CD4-positive, alpha-beta T cell treated with Interleukin-12 subunit alpha and Interleukin-12 subunit beta, for 1 hour (primary cell): ENCODE measurements at places on chromosomes 11 and 22.
A peak's percentile ranks its signal among the peaks of the same experiment; 100 is the strongest.

GRCh38 chr11:126821827-126822226 lies 178.7 kb downstream of the KIRREL3 start:
- no peak for DNase-seq

DNA sequence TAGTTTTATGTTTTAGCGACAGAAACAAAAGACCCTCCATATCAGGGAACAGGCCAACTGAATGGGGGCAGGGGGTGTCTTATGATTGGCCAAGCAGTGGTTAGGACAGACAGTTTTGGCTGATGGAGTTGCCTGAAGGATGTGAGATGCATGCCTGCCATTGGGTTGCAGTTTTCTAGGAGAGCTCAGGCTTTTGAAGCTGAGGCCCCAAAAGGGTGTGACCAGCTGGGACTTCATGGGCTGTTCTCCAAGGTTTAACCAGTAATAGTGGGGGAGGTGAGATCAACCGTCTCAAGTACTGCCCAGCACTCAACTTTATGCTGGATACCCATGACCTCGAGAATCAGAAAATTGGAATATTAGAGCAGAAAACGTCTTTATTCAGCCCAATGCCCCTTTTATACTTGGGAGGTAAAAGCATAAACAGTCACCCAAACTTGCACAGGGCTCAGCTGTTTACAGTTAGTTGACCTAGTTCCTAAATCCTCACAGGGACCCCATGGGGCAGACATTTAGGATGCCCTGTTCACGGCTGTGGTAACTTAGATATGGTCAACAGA lies 13.5 kb downstream of the DTX4 start:
- DNase-seq = no peak

GRCh38 chr11:38476808-38477575 lies 1879.0 kb upstream of the RAG2 start:
- no peak for DNase-seq

DNA sequence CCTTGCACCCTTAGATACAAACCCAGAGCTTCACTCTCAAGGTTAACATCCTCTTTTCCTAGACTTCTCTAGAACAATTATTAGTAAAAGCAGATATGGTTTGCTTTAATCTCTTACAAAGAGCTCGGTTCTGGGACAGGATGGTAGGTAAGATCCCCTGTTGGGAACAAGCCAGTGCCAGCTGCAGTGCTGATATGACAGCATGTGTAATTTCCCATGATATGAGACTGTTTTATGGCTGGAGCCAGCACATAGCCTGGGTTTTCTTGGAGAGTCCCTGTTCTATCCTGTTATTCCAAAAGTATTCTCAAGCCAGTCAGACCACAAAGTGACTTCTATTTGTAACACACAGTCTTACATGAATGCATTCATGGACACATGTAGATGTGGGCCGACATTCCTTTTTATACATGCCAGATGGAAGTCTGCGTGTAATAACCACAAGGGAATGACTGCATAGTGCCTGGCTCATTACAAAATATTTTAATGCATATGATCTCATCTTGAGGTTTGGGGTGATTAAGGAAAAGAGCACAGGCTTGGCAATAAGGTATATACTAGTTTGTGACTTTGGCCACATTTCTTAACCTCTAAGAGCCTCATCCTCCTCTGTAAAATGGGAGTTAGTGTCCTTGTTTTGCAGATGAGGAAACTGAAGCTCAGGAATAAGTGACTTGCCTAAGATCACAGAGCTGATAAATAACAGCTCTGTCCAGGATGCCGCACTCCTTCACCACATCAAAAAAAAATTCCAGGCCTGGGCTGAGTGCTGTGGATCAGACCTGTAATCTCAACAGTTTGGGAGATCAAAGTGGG lies 21.8 kb downstream of the CLMP start:
- no peak for DNase-seq

DNA sequence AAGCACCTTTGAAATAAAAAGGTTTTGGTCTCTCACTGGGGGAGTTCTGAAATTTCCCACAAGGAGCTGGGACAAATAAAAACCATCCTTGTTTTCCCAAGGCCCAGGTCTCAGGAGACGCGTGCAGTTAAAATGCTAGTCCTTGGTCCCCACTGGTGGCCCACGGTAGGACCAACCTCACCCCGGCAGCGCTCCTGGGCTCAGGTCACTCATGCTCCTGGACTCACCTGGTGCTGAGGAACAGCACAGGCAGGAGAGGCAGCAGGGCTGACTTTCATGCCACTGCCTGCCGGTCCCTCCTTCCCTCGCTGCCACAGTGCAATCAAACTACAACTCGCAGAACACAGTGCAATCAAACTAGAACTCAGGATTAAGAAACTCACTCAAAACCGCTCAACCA lies 356.8 kb upstream of the CCDC179 start:
- DNase-seq = no peak

- DNase-seq = no peak
Measured at GRCh38 chr11:125954945-125955640, 9.2 kb downstream of the VSIG10L2 start.

DNA sequence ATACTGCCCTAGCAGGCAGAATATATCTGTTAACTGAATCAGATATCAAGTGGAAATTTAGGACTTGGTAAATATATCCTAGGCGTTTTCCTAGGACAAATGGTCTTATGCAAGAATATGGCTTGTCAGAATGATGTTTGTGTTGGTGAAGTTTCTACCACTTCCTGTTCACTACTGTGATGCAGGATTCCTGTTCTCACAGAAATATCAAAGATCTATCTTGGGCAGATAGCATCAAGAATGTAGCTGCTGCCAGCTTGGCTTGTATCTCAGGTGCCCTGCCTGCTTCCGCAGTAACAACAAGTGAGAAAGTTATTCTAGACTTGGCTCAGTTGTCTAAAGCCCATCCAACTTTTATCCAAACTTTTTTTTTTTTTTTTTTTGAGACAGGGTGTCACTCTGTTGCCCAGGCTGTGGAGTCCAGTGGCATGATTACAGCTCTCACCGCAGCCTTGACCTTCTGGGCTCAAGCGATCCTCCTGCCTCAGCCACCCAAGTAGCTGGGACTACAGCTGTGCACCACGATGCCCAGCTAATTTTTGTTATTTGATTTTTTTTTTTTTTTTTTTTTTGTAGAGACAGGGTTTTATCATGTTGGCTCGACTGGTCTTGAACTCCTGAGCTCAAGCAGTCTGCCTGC lies 61.3 kb downstream of the PPME1 start:
- DNase-seq = peak; percentile 47

- peak; percentile 80 for DNase-seq
Measured at GRCh38 chr11:62337303-62338181, at the start of gene ASRGL1. ASRGL1 (plus strand) TSS chr11:62337448; CDS start chr11:62337978, 530 bp downstream.

DNA sequence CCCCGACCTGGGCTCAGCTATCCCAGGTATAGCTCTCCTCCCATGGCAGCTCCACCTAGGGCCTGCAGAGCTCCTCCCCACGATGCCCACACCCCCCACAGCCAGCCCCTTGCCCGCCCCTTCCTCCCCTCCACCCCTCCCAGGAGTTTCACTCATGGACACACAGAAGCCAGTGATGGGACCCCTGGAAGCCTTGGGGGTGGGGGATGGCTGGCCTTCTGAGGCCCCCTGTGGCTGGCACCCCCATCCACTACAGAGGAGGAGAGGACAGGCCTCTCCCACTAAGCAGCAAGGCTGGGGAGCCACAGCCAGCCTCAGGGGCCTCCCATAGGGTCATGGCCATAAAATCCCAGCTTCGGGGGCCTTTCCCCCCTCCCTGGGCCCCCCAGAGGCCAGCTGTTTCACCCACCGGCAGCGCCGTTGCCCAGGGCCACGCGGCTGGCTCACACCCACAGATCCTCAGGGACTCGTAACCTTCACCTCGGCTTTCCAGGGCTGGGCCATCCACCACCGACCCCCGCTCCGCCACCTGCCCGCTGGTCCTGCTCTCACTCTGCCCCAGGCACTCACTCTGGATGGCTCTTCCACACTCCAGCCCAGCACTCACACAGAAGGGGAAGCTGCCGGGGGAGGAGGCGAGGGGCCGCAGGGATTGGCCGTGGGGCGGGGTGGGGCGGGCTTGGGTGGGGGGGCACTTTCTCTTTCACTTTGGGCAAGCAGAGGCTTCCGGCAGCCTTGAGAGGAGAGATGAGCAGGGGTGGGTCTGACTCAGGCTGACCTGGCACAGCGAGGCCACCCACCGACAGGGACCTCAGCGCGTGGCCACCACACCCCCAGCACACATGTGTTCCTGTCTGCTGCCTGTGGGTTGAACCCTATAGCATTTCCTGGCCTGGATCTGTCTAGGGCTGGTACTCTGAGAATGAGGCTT lies 2.2 kb downstream of the SLC25A22 start:
- DNase-seq = peak; percentile 81

DNA sequence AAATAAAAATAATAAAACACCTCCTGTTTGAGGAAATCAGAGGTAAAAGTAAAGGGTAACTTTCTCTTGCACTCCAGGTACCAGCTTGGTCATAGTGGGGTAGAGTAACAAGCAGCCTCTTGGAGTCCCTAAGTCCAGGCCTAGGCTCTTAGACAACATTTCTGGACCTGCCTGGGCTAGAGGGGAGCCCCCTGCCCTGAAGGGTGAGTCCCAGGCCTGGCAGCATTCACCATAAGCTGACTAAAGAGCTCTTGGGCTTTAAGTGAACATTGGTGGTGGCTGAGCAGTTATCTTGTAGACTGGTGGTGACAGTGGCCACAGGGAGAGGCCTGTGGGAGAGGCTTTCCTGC lies 18.6 kb upstream of the OR56A3 start:
- DNase-seq = no peak

DNA sequence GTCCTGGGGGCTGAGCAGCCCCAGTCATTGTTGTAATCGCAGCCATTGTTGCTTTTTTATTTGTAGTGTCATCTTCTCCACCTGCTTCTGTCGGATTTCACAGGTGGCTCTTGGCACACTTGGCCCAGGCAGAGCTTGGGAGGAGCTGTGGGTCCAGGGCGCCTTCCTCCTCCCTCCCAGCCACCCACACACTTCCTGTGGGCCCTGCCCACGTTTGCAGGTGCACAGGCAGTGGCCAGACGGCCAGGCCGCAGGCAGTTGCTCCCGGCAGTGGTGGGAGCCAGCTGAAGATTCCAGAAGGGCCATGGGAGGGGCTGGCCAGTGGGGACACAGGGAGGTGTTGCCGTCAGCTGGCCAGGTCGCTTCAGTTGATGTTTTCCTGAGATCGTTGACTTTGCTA lies 1191.9 kb downstream of the BRD1 start:
- DNase-seq = no peak

DNA sequence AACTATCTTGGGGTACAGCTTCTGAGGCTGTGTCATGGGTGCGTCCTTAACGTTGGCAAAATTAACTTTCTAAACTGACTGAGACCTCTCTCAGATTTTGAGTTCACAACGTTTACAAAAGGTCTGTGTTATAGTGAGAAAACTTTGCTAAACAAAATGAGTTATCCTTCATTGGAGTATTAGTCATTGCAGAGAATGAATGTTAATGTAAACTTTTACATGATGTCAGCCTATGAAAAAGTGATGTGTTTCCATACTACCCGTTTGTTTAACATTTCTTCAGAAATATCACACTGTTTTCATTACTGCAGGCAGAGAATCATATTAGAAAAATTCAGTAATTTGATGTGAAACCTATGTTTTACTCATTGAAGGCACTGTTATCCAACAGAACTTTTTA lies 32.1 kb downstream of the HSD17B12 start:
- no peak for DNase-seq

- DNase-seq = no peak
Measured at GRCh38 chr22:48347311-48347710, 1480.4 kb downstream of the BRD1 start.

- peak; percentile 66 for DNase-seq
Measured at GRCh38 chr11:128503245-128503991, 83.9 kb downstream of the ETS1 start.

DNA sequence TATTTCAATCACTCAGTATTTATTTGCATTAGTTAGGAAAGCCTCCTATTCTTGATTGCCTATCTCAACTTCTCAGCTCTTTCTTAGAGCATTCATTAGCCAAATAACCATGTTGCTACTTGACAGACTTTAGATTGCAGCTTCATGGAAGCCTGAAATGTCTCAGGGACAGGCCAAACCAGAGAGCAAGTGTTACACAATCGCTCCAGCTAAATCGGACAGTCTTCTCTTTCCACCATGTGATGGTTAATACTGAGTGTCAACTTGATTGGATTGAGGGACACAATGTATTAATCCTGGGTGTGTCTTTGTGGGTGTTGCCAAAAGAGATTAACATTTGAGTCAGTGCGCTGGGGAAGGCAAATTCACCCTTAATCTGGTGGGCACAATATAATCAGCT lies 106.5 kb upstream of the DRD2 start:
- no peak for DNase-seq

GRCh38 chr11:131311776-131312514 lies 58.5 kb upstream of the NTM start:
- no peak for DNase-seq

GRCh38 chr11:65549096-65549495 lies 9.1 kb downstream of the LTBP3 start:
- no peak for DNase-seq

DNA sequence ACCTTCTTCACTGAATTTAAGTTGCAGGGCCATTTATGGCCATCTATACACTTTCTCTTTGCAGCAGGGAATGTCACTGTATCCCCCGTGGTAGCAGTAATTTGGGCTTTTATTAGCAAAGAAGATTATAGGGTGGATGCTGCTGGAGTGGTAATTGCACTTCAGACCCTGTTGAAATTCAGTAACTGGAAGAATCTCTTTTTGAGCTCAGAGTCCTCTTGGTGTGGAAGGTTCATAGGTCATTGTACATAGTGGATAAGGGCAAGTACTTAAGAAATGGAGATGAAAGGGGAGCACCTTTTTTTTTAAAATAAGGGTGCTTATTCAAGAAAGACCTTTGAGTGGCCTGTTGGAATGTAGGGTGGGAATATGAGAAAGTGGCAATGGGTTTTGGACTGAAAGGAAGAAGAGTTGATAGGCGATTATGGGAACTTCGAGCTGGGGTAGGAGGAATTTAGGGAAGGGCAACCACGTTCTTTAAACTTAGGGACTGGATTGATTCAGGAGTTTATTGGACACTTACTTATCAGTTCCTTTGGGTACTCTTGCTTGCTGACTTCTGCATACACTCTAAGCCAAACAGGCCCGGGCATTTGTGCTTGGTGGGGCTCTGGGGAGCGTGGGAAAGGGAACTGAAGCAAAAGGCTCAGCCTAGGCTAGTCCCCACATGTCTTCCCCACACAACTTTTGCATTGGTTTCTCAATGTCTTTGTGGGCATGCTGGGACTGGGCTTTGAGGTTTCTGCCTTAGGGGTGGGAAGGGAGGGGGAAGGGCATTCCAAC lies 26.5 kb downstream of the CTNND1 start:
- DNase-seq = no peak
